ENCODE measurements at places on chromosomes 6 and 20. TPM values are rescaled to one million over a fixed set of nuclear protein-coding genes. Genes with fewer than 3 reads are reported as not detected.

Gene MOG
- not detected for total RNA-seq

Gene HCRTR2
- not detected for total RNA-seq

Gene POM121L2
- not detected for total RNA-seq

Gene MED20
- 25.6 TPM for total RNA-seq

Gene ARG1
- total RNA-seq = not detected

Gene UBE3D
- 4.6 TPM for total RNA-seq

Gene PTGIS
- total RNA-seq = 3.8 TPM

Gene RSPH4A
- total RNA-seq = 0.09 TPM

Gene SNAP25
- total RNA-seq = not detected

Gene AP5S1
- total RNA-seq = 15.5 TPM

Gene BLTP3A
- total RNA-seq = 15.7 TPM

Gene QRSL1
- total RNA-seq = 16.3 TPM

Gene SPTLC3
- 0.16 TPM for total RNA-seq

Gene TBC1D7
- total RNA-seq = 25.1 TPM

Gene DYNLT2
- 3.3 TPM for total RNA-seq

Gene ID1
- not detected for total RNA-seq

Gene GLP1R
- total RNA-seq = not detected

Gene IL17A
- not detected for total RNA-seq

Gene GSTA1
- not detected for total RNA-seq
